ENCODE measurements at places on chromosomes 13 and 19.

GRCh38 chr19:40542202-40542859 lies 34.3 kb upstream of the SHKBP1 start:
- peak; percentile 80 for DNase-seq

GRCh38 chr13:98570929-98571372 lies 6.0 kb downstream of the STK24 start:
- no peak for DNase-seq

DNA sequence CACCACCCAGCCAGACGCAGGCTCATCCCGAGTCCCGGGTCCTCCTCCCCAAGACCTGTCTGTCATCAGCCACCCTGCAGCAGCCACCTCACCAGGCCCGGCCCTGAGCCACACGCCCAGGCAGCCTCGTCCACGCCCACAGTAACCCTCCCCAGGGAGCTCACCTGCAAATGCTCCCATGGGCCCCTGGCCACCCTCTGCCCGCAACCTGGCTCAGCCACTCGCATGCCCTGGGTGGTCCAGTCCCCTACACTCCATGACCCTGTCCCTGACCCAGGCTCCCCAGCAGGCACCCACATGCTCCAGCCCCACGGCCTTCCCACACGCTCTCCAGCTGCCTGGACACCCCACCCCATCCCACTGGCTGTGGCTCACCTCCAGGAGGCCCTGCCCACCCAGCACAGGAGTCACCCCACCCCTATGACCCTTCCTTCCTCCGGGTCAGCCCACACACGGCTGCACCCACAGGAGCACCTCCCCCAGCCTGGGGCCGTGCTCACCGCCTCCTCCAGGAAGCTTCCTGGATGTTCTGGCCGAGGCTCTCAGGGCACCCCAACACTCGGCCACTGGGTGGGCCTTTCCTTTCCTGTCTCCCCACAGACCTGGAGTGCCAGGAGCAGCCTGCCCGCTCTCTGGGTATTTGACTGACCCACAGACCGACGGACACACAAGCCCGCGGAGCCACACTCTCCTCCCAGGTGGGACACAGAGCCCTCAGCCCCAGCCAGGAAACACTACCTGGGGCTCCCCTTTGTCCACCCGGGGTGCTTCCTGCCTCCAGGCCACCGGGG lies 3.6 kb downstream of the TMEM259 start:
- DNase-seq, result no peak

DNA sequence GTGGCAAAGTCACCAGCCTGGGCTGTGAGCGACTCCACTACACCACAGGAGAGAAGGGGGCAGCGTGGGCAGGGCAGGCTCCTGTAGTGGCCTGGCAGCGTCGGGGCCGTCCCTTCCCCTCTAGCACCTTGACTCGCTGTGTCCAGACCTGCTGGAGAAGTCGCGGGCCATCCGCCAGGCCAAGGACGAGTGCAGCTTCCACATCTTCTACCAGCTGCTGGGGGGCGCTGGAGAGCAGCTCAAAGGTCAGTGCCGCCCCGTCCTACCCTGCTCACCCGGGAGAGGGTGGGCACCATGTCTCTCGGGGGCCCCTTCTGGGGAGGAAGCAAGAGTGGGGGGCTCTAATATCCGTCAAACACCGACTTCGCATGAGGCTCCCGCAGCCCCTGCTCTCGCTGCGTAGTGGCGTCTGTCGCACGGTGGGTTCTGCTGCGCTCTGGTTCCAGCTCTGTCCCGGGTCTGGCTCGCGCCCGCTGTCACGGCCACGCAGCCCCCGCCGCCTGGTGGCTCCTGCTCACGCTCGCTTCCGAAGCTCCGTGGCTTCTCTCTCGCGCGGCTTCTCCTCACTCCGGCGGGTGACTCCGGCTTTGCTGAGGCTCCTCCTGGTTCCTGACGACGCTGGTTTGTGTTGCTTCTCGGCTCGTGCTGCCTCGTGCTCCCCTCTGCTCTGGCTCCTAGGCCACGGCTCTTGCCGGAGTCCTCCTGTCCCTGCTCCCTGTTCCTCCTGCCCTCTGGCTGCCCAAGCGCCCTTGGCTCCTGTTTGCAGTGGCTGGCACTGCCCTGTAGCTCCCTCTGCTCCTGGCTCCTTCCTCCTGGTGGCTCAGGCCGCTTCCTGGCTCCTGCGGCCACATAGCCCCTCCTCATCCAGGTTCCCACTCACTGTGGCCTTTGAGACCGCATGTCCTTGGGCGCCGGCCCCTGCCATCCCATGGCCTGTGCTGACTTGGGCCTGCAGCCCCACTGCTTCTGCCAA lies 27.2 kb downstream of the MYH14 start:
- DNase-seq, result no peak

DNA sequence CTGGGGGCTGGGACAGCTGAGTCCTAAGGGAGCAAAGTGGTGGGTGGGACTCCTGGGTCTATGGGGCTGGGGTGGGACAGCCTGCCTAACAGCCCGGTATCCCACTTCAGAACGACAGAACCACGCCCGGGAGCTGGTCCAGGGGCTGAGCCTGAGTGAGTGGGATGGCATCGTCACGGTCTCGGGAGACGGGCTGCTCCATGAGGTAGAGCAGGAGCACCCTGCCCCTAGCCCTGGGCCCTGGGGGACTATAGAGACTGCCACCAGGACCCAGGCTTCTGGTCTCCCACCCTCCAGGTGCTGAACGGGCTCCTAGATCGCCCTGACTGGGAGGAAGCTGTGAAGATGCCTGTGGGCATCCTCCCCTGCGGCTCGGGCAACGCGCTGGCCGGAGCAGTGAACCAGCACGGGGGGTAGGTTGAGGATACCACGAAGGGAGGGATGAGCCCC lies 8.6 kb downstream of the SPHK2 start:
- no peak for DNase-seq

DNA sequence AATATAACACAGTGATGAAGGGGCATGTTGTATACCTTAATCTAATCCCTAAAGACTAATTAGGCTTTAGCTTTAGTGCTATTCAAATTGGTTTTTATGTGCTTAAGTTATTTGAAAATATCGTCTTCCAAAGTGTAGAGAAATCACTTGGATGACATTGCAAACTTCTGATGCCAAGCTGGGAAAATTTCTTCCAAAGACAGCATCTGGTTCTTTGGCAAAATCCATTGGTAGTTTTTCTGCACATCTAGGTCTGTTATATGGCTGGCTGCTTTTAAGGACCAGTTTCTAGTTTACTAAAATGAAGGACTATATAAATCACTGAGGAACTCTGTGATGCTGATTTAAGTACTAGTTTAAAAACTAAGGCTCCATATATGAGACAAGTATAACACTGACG lies 2362.3 kb downstream of the PCDH9 start:
- no peak for DNase-seq

DNA sequence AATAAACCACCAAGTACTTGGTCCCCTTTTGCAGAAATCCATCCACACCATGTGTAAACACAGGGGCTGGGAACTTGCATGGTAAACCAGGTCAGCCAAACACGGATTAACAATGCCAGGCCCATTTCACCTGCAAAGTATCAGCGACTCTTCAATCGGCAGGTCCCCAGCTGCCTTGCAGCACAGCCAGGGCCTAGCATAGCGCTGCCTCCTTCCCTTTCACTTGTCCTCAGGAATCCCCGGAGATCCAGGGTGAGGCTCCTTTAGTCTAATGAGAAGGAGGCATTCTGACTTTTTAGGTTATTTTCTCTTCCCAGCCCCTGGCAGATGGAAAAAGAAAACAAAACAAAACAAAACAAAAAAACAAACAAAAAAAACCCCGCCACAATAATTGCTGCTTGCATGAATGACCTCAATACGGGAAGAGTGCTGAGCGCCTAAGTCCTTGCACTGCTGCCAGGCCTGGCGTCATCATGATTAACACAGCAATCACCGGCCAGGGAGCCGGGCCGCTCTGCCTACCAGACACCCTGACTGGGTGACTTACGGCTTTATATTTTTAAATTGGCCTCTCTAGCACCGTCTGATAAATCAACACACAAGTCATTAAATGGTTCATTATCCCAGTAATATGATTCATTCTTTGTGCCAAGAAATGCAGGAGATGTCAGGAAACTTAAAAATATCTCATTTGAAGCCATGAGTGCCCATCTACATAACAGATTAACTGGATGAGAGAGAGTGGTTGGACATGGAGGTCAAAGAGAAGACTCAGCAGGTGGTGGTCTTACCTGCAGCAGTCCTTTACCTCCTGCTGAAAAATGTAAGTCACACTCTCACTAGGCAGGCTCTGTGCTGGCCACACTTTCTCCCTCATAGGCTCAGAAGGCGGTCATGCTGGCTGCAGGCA lies 692.7 kb downstream of the UQCRFS1 start:
- DNase-seq, result no peak

Data from cardiac fibroblast (primary cell).